Bronchus fibroblast of lung (primary cell): ENCODE measurements at places on chromosomes 5 and 9. TPM values are rescaled to one million over a fixed set of nuclear protein-coding genes. Genes with fewer than 3 reads are reported as not detected.

The TUSC1 gene
- 10.7 and 15.1 TPM in 2 replicates for total RNA-seq

The GLDC gene
- total RNA-seq, result 0.30 and 0.34 TPM in 2 replicates

The MCC gene
- total RNA-seq, result 6.9 and 8.2 TPM in 2 replicates

The MEGF10 gene
- under 0.01 TPM in 1 of 2 replicates, not detected in the other for total RNA-seq

The PMPCA gene
- 52.8 and 62.6 TPM in 2 replicates for total RNA-seq

The CCDC192 gene
- total RNA-seq, result not detected in 2 replicates

The LHX2 gene
- 0.15 TPM in 1 of 2 replicates, not detected in the other for total RNA-seq

The CANX gene
- total RNA-seq, result 209 and 245 TPM in 2 replicates

The SLC4A9 gene
- not detected in 2 replicates for total RNA-seq

The OR1J2 gene
- not detected in 2 replicates for total RNA-seq

The INPP5E gene
- 10.0 and 11.9 TPM in 2 replicates for total RNA-seq

The SLC6A19 gene
- total RNA-seq, result not detected in 2 replicates

The GOLPH3 gene
- total RNA-seq, result 69.3 and 82.7 TPM in 2 replicates

The TOR4A gene
- 33.9 and 36.5 TPM in 2 replicates for total RNA-seq

The DDX4 gene
- total RNA-seq, result not detected in 2 replicates

The ENTREP1 gene
- not detected in 2 replicates for total RNA-seq

The MEIKIN gene
- total RNA-seq, result not detected in 2 replicates

The POLE3 gene
- 48.5 and 62.4 TPM in 2 replicates for total RNA-seq

The IFNA13 gene
- not detected in 2 replicates for total RNA-seq

The SPINK7 gene
- not detected in 2 replicates for total RNA-seq

The GFPT2 gene
- 57.0 and 57.5 TPM in 2 replicates for total RNA-seq

The EIF4E1B gene
- total RNA-seq, result not detected in 2 replicates

The CD180 gene
- total RNA-seq, result not detected in 2 replicates

The SPINK4 gene
- not detected in 2 replicates for total RNA-seq

The FOXD4L6 gene
- total RNA-seq, result under 0.01 TPM in 1 of 2 replicates, not detected in the other

The SOX30 gene
- total RNA-seq, result 0.15 TPM in 1 of 2 replicates, not detected in the other

The ARAP3 gene
- 9.9 and 11.3 TPM in 2 replicates for total RNA-seq

The ORM2 gene
- total RNA-seq, result not detected in 2 replicates

The TSLP gene
- 1.2 and 1.3 TPM in 2 replicates for total RNA-seq

The PRLR gene
- total RNA-seq, result 0.30 and 0.84 TPM in 2 replicates

The OTULIN gene
- total RNA-seq, result 20.1 and 23.2 TPM in 2 replicates

The OR1Q1 gene
- not detected in 2 replicates for total RNA-seq

The GPR150 gene
- total RNA-seq, result 0.34 and 0.59 TPM in 2 replicates

The IFNE gene
- 0.17 TPM in 1 of 2 replicates, not detected in the other for total RNA-seq

The CCDC183 gene
- under 0.01 TPM in 1 of 2 replicates, not detected in the other for total RNA-seq
